ENCODE measurements at places on chromosomes 7 and 10.

DNA sequence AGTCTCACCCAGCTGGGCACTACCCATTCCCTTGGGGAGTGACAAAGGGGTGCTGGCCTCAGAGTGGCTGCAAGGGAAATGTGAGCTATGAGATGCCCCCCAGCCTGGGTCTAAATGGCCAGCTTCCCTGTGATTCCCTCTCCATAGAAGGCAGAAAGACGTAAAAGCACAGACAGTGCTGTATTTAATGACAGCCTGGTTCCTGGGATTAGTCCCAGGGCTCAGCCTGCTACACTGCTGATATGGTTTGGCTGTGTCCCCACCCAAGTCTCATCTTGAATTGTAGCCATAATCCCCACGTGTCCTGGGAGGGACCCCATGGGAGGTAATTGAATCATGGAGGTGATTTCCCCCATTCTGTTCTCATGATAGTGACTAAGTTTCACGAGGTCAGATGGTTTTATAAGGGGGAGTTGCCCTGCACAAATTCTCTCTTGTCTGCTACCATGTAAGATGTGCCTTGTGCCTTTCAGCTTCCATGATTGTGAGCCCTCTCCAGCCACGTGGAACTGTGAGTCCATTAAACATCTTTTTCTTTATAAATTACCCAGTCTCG lies 23.9 kb upstream of the CALN1 start:
- no peak for DNase-seq

GRCh38 chr7:4834601-4835397 lies 27.0 kb downstream of the PAPOLB start:
- no peak for DNase-seq

DNA sequence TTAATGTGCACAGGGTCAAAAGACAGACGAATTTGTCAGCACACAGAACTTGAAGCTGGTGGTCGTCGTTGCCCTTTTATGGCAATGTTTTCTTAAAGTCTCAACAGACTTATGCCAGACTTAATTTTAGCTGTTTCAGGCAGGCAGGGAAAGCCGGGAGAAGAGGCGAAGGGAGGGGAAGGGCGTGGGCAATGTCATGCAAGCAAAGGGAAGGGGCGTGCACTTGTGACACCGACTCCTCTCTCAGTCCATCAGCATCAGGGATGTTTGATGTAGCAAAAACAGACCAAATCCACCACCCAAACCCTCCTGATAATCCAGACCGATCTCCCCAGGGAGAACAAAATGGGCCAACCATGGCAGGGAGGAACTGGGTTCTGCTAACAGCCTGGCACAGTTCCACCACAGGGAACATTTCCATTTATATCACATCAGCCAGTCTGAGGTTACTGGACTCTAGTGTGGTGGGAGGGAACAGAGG lies 118.1 kb upstream of the RHEB start:
- no peak for DNase-seq

GRCh38 chr7:105675934-105676371 lies 94.7 kb upstream of the EFCAB10 start:
- DNase-seq = no peak

DNA sequence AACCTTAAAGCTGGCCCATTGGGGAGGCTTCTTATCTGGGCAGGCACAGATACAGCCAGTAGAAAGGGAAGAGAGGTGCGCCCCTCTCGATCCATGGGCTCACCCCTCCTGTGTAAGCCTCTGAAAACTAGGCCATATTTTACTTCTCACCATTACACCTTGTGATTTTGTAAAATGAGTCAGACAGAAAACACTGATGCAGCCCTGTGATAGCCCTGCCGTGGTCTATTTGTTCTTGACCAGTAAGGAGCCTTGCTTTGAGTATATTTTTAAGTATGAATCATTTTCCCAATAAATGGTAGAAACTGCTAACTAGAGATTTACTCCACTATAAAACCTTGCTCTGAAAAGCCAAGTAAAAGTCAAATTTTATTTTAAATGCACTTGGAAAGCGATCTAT lies 329.8 kb upstream of the MBL2 start:
- DNase-seq = no peak
